ENCODE measurements at places on chromosomes 1 and 21.

GRCh38 chr1:62110198-62110817 is 84.3 kb upstream of the L1TD1 start:
- DNase-seq = no peak

DNA sequence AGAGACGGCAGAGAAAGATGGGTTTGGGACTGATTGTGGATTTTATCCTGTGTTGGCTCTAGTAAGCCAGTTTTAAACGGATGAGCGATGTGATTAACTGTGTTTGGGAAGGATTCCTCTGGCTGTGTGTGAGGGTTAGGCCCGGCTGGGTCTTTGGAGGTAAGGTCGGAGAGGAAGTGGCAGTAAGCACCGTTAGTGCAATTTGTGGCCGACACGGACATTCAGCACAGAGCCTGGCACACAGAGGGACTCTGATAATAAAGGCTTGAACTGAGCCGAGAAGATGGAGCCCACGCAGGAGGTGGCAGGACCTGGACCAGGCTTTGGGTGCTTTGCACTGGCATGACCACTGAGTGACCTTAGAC is 1.3 kb downstream of the MTFR1L start:
- DNase-seq = no peak

- no peak for DNase-seq
These were observed 128.6 kb downstream of the PCNX2 start for GRCh38 chr1:233166896-233167295.

DNA sequence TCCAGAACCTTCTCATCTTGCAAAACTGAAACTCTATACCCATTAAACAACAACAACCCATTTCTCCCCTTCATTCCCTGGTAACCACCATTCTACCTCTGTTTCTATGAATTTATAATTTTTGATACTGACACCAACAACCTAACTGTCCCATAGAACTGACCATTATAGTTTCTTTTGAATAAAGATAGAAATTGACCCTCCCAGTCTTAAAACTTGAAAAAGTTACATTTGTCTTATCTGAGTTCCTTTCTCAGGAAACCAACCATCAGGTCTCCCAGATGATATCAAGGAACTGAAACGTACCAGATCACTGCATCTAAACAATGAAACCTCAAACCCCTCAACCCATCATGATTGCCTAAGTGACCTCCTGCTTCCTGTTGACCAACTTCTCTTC is 27.1 kb downstream of the RNF115 start:
- DNase-seq = no peak

DNA sequence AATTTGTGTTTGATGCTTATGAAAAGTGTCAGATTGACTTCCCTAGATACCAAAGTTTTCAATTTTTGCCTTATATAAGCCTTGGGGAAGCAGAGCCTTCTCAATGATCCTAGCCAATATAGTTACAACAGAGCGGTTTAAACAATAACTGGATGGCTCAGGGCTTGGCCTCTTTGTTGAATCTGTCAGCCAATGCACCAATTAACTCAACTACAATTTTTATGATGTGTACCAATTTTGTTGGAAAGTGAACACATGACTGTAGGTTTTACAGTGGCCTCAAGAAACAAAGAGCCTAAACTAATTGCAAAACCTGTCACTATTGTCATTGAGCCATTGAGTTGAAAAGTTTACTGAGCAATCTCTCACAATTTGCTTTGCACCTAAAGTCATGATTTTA is 71.6 kb upstream of the RGS18 start:
- no peak for DNase-seq

Measured in Right ventricle myocardium inferior (tissue), 1 donor.